ENCODE measurements at places on chromosomes 6 and 20.

GRCh38 chr6:168880271-168880670, 373.4 kb downstream of the THBS2 start:
- no peak for DNase-seq

DNA sequence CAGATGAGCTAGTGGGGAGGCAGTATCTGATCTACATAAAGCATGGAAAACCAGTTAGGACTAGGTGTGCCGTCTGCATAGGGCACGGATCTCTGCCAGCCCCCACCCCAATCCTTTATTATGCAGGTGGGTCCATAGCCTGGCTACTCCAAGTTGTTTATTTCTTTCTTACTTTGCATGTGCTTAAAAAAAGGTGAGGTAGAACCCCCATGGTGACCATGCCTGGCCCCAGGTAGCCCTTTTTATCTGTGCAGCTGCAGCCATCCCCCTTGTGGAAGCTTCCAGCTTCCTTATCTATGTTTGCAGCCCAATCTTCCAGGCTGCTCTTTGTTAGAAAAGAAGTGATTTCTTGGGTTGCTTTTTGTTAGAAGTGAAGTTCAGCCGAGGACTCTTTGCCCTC, 9.0 kb upstream of the TREM2 start:
- no peak for DNase-seq

DNA sequence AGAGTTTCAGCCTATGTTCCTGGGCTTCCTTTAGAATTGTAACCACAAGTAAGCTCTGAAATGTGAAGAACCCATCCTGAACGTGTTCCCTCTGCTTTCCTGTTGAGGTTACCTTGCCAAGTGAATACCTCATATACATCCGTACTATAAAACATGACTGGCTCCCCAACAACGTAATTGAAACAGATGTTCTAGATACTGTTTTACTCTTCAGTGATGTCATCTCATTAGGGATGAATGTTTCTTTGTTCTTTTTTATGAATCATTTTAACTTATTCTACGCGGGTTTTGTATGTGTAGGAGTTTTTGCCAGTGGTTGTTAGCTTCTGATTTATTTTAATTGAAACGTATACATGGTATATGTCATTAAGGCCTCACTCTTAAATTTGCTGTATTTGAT, 166.8 kb downstream of the SAMD5 start:
- no peak for DNase-seq

GRCh38 chr6:89950446-89950845, 56.2 kb downstream of the GJA10 start:
- DNase-seq: no peak

DNA sequence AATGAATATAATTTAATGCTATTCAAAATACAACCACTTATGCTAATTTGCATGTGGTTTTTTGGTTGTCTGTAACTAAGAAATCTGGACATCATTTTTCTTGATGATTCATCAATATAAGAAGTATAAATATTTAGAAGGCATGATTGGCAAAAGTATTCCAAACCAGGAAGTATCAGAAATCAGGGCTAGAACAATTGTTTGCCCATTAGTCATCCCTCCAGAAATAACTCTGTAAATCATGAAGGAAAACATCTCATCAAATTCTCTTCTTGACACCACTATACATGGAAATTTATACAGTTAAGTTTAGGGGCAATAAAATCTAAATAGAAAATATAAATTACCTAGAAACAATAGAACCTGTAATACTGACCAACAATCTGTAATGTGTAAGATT, 554.7 kb upstream of the HS3ST5 start:
- no peak for DNase-seq

GRCh38 chr6:161117308-161117707, 125.7 kb downstream of the MAP3K4 start:
- no peak for DNase-seq

DNA sequence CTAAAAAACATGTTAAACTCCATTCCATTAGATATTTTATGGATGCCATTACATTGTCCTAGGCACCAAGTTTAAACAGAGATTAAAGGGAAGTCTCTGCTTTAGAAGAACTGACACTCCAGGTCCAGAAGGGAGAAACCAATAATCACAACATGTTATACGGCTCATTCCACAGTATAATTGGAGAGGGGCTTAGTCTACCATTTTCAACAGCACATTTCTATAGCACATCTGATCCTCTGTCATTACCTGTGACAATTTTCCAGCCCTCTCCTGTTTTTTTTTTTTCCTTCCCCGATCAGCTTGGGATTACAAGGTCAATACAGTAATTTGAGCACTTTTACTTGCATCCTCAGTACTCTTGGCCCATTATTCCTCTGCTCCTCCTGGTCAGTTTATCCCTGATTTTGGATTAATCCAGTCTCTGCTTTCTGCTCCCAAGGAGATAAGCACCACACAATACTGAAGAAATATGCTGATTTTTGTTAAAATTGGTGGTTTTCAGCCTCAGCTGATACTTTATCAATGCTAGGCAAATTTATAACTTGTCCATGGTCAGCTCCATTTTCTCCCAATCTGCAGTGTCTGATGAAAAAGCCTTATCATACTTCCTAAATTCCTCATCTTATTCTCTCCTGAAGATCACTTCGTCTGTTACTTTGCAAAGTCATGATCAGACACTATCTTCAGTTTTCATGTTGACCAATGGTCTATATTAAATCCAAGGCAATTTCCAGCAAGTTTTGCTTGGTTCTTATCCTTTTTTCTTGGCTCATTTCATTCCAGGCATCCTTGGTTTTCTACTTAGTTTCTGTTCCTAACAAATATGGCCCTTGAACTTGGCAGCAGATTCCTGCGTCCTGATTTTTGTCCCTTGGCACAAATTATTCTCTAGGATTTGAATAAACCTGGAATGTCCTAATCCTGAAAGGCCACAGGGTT, 30.8 kb upstream of the SYNCRIP start:
- no peak for DNase-seq

DNA sequence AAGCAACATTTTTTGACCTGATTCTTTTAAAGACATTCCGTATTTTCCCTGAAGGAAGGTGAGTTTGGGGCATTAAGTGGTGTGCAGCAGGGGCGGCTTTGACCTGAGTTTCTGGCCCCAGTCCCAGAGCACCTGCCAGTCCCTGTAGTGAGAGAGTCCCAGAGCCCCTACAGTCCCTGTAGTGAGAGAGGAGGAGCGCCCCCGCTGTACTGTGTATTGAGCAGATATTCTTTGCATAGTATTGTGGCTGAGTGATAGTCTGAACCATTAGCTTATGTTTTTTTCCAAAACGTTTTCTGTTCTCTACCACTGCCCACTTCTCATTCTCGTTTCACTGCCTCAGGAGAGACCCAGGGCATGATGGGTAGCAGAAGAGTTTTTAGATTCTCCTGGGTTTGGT, 17.2 kb upstream of the SH3BGRL2 start:
- DNase-seq: no peak
